GM12864 (cell line): ENCODE measurements at places on chromosomes 7 and 10.

DNA sequence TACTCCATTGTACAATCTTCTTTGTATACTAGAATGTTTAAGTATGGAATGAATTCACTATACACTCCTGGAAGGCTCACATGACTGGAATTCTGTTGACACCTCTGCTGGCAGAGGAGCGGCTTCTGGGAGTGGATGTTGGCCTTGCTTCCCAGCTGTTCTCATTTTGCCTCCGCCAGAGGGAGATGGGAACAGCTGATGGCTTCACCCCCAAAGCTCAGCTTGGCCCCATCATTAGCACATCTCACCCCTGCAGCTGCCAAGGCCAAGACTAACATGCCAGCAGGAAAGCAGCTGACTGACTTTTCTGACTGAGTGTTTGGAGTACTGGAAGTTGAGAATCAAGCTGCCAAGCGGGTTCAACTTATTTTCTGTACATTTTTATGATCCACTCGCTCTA lies 15.1 kb downstream of the ADAM12 start:
- DNase-seq: no peak

DNA sequence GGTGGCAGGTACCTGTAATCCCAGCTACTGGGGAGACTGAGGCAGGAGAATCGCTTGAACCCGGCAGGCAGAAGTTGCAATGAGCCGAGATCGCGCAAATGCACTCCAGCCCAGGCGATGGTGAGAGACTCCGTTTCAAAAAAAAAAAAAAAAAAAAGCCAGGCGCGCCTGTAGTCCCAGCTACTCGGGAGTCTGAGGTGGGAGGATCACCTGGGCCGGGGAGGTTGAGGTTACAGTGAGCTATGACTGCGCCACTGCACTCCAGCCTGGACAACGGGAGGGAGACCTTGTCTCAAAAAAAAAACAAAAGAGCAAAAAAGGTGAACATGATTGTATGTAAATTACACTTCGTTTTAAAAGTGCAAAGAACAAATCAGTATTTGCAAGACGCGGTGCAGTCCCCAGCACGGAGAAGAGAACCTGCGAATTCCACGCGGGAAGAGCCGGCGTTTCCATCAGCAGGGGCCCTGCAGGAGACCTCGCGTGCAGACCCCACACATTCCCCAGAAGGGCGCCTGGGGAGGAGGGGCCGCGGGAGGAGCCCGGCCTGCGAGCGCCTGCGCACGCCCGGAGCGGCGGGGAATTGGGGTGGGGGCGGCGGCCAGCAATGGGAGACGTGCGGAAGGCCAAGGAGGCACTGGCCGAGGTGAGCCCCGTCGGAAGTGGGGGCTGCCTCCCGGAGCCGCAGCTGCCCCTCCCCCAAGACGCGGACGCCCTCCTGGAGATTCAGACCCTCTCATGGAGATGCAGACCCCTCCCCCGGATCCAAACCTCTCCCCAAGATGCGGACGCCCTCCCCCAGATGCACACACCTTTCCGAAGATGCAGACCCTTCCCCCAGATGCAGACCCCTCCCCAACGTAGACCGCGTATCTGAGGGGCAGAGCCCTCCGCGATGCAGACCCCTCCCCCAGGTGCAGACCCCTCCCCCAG lies 16.7 kb upstream of the SUN1 start:
- DNase-seq: no peak

- no peak for DNase-seq
These were observed 23.1 kb downstream of the AGAP3 start for GRCh38 chr7:151109094-151110048.

DNA sequence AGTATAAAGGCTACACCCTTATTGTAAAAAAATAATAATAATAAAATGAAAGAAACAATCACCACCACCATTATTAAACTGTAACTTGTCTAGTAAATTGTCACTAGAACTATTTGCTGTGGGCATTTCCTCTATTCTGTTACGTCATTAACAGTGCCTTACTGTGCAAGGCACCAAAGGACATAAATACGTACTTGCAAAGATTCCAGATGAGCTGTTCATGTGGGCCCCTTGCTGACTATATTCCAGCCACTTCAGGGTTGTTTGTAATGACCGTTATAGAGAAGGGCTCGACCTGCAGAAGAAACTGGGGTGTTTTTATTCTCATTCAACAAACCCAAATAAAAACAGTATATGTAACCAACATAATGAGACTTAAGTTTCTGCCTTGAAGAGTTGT lies 60.4 kb downstream of the KLRG2 start:
- DNase-seq: no peak

GRCh38 chr10:104622598-104623209 lies 18.4 kb upstream of the SORCS3 start:
- no peak for DNase-seq

DNA sequence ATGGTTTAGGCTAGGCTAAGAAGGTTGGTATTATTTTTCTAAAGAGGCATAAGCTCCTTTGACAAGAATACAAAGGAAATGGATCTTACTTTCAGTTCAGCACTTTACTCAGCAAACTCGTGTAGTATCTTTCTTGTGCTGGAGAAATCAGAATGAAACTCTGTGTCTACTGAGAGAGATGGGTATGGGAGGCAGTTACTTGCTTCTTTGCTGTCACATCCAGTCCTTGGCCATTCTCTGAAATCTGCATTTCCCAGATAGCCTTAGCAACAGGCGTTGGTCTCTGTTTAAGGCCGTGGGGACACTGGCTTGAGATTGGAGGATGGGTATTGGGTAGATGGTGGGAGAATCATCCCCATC lies 180.5 kb downstream of the NRP1 start:
- DNase-seq: no peak

DNA sequence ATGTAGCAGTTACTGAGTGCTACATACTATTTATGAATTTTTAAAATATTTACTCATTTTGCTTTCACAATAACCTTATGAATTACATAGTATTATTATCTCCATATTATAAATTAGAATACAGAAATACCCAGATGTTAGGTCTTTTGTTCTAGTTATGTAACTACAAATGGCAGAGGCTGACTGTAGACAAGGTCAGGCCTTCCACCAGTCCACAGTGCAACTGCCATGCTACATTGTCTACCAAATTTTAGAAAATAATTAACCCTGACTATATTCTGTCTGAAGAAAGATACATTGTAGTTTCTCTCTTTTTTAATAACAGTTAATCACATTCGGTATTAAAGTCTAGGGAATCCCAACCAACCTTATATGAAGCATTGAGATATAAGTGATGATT lies 280.9 kb downstream of the MALRD1 start:
- no peak for DNase-seq

- DNase-seq: no peak
These were observed 186.2 kb downstream of the LRMDA start for GRCh38 chr10:75617485-75618155.

GRCh38 chr10:133041101-133041500 lies 46.6 kb upstream of the ADGRA1 start:
- DNase-seq: no peak

GRCh38 chr7:102147008-102147407 lies 139.7 kb upstream of the SH2B2 start:
- no peak for DNase-seq

DNA sequence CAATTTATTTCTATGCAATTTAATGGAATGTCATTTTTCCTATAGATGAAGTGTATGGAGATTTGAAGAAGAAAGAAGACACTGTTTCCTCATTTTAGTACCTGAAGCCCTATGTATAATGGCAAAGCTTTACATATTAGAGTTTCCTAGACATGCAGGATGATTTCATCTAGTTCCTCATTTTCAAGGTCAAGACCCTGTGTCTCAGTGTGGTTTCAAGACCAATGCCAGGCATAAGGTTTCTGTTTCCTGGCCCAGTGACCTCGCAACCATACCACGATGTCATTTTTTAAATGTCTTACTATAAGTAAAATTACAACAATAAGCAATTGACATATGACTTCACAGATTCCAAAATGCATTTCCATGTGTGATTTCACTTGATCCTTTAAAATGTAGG lies 336.5 kb upstream of the PRKCQ start:
- no peak for DNase-seq

DNA sequence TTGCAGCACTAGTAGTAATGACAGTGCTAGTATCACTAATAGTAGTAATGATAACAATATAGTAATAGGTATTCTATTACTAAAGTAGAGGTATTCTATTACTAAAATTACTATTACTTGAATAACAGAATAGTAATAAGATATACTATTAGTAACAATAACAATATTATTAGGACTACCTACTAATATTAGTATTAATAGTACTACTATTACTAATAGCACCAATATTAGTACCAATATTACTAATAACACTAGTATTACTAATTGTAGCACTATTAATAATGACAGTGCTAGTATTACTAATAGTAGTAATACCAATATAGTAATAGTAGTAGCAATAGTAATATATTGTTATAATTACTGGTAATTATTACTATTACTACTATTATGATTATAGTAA lies 24.1 kb downstream of the A1CF start:
- DNase-seq: no peak

- DNase-seq: no peak
These were observed 399.1 kb downstream of the GATA3 start for GRCh38 chr10:8453587-8453986.

- DNase-seq: peak; percentile 16
These were observed 7.8 kb upstream of the SEC61A2 start for GRCh38 chr10:12121673-12122072.

DNA sequence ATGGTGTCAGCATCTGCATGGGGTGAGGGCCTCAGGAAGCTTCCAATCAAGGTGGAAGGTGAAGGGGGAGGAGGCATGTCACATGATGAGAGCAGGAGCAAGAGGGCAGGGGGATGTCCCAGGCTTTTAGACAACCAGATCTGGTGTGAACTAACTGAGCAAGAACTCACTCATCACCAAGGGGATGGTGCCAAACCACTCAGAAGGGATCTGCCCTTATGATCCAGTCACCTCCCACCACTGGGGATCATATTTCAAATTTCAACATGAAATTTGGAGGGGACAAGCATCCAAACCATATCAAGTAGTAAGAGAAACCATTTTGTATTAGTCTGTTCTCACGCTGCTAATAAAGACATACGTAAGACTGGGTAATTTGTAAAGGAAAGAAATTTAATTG lies 33.6 kb downstream of the THNSL1 start:
- no peak for DNase-seq

- no peak for DNase-seq
These were observed 59.7 kb downstream of the CXCL12 start for GRCh38 chr10:44325157-44325556.

GRCh38 chr7:50791938-50792341 lies 9.2 kb upstream of the GRB10 start:
- no peak for DNase-seq

DNA sequence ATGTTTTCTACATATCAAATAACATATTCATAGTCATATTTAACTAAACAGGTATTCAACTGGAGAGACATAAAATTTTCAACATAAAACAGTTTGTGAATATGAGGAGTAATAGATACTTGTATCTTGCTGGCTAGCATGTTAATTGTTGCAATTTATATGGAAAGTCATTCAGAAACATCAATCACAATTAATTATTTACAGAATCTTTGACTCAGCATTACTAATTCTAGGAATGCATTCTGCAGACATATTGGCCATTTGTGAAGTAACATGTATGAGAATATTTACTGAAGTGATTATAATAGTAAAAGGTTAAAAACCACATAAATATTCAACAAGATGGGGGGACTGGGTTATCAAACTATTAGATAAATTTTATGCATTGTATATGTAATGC lies 203.7 kb downstream of the TSPAN12 start:
- no peak for DNase-seq

- DNase-seq: no peak
These were observed 21.4 kb upstream of the ZNF273 start for GRCh38 chr7:64881461-64882287.

DNA sequence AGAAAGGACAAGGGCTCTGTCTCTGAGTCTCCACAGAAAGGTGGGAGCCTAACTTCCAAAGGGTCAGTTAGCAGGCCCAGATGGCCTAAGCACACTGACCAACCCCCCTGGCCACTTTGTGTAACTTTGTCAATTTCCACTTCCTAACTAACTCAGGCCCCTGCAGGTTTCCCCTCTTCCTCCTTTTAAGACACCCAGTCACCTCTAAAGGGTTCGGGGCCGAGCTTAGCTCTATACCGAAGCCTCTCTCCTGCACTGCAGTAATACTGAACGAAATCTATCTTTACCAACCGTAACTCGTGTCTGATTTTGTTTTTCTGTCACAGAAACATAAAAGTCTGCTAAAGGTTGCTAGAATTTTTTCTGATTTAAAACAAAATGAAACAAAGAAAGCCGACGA lies 44.4 kb downstream of the CCDC3 start:
- DNase-seq: no peak

- no peak for DNase-seq
These were observed 246.7 kb upstream of the TPK1 start for GRCh38 chr7:145082366-145083161.

DNA sequence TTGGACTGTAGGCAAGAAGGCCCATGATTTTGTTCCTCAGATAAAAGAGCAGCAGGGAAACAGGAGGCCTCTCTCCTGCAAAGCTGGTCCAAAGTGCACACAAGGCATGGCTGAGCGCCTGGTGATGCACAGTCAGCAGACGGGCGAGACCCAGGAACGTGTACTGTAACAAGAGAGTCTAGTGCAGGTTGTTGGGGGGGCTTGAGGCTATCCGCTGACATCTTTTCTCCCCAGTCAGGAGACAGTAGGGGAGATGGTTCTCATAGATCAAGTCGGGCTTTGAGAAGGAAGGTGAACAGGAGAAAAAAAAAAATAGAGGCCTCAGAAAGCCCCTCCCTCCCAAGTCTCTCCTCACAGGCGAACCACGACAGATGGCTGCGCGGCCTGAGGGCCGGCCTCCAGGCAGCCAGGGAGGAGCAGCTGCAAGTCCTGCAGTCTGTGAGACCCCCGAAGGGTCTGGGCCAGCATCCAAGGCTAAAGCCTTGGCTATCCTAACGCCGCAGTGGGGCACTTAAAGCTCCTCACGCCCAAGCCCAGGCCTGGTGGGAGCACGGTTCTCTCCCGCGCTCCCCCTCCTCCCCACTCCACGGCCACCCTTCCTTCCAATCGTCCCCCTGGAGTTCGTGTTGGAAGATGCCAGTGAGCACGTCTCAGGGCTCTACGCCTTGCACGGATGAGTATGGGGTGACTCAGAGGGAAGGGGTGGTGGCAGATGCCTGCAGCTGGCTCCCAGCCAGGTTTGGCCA lies 68.3 kb downstream of the PRKAG2 start:
- DNase-seq: no peak
